ENCODE measurements at places on chromosomes 3 and 15.

GRCh38 chr3:65729555-65729954 lies 309.2 kb downstream of the MAGI1 start:
- no peaks in the 10 kb centered on the region for H3K36me3 ChIP-seq
- H3K4me1 ChIP-seq, result no peaks in the 10 kb centered on the region
- DNase-seq, result no peak
- no peak overlapping the region for H3K27ac ChIP-seq
- H3K4me3 ChIP-seq, result no peak overlapping the region

GRCh38 chr3:104764496-104764895 lies 602.2 kb upstream of the ALCAM start:
- H3K27me3 ChIP-seq, result no peaks in the 10 kb centered on the region
- no peak for DNase-seq
- no peaks in the 10 kb centered on the region for H3K36me3 ChIP-seq
- H3K4me1 ChIP-seq, result no peaks in the 10 kb centered on the region
- H3K27ac ChIP-seq, result no peak overlapping the region

DNA sequence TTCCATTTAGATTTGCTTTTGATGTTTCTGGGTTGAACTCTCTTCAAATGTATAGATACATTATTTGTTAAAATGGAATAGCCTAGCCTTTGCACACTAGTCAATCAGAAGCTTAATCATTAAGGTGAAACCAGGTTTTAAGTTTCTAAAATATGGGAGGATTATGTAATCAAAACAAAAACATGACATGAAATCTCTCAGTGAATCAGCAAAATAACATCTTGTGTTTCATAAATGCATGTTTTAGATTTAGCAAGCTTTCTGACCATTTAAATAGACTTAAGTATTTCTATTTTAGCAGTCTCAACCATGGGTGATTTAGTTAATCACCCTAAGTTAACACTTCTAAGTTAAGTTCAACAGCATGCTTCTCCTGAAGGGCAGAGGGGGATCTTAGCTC lies 11.3 kb downstream of the GTF2E1 start:
- H3K4me3 ChIP-seq, result no peak overlapping the region
- DNase-seq, result no peak
- H3K27me3 ChIP-seq, result no peaks in the 10 kb centered on the region
- H3K36me3 ChIP-seq, result peaks cover 45% of the 10 kb centered on the region
- no peaks in the 10 kb centered on the region for H3K4me1 ChIP-seq

DNA sequence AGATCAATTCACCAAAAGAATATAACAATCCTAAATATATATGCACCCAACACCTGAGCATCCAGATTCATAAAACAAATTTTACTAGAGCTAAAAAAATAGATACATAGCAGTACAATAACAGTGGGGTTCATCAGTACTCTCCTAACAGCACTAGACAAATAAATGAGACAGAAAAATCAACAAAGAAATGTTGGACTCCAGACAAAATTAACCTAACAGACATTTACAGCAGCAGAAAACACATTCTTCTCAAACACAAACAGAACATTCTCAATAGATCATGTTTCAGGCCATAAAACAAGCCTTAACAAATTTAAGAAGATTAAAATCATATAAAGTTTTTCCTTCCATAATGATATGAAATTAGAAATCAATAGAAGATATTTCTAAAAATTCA lies 124.8 kb upstream of the NECTIN3 start:
- H3K4me1 ChIP-seq, result no peaks in the 10 kb centered on the region
- H3K27me3 ChIP-seq, result no peaks in the 10 kb centered on the region
- 0 out of 2 replicates have a peak, but pooled peaks cover 4% of the 10 kb centered on the region for H3K36me3 ChIP-seq
- no peak for DNase-seq
- H3K27ac ChIP-seq, result no peak overlapping the region
- no peak overlapping the region for H3K4me3 ChIP-seq

- H3K4me1 ChIP-seq, result no peaks in the 10 kb centered on the region
- DNase-seq, result no peak
- H3K36me3 ChIP-seq, result no peaks in the 10 kb centered on the region
- H3K27ac ChIP-seq, result no peak overlapping the region
- H3K27me3 ChIP-seq, result no peaks in the 10 kb centered on the region
Observed at GRCh38 chr3:26535151-26535550, 87.4 kb upstream of the LRRC3B start.

All from DND-41 (cell line).